ENCODE measurements at places on chromosomes 4 and X.

DNA sequence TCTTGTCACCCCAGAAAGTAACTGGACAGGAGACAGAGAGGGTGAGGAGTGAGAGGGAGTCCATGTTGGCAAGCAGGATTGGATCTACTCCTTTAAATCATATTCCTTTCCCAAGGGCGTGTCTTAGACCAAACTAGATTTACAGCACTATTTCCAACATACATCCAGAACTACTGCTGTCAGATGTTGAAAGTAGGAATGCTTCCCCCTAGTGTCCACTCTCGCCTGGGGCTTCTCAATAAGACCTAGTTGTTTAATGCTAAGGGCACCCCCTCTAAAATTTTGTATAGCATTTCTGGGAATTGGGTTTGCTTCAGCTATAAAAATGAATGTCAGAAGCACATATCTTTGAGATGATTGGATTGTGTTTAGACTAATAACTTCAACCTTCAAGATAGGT is 13.3 kb downstream of the OFD1 start:
- DNase-seq, result peak; percentile 60

DNA sequence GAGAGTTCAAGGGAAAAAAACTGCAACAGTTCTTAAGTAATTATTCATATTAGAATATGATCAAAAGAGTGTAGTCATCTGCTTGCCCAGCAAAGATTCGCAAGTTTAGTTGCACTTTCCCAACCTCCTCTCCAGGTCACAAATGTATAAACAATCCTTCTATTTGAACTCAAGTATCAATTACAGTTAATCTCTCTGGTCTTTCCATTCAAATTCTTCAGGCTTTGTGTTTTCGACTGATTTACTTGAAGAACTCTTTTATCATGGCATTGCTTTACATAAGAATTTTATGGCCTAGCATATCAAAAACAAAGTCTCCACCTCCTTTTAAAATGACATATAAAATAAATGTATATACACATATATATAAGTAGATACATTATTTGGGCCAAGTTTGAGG is 1009.6 kb upstream of the DIAPH2 start:
- DNase-seq, result no peak

- no peak for DNase-seq
These were observed 16.4 kb upstream of the GUCY1B1 start for GRCh38 chr4:155742310-155743015.

DNA sequence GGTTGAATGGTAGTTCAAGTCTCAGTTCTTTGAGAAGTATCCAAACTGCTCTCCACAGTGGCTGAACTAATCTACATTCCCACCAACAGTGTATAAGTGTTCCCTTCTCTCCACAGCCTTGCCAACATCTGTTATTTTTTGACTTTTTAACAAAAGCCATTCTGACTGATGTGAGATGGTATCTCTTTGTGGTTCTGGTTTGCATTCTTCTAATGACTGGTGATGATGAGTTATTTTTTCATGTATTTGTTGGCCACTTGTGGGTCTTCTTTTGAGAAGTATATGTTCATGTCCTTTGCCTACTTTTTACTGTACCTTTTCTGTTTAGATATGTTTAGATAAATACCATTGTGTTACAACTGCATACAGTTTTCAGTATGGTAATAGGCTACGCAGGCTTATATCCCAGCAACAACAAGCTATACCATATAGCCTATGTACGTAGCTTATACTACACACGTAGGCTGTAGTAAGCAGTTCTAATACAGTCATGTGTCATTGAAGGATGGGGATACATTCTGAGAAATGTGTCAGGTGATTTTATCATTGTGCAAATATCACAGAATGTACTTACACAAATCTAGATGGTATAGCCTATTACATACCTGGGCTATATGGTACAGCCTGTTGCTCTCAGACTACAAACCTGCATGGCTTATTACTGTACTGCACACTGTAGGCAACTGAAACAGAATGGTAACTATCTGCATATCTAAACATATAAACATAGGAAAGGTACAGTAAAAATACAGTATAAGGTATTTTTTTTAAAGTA is 28.1 kb downstream of the KLHL8 start:
- peak; percentile 47 for DNase-seq
